HT1080 (cell line): ENCODE measurements at places on chromosomes 11 and 22. TPM values are rescaled to one million over a fixed set of nuclear protein-coding genes. Genes with fewer than 3 reads are reported as not detected.

The OR51I1 gene
- 2.9 and 3.1 TPM in 2 replicates for total RNA-seq

The AP2A2 gene
- total RNA-seq, result 19.1 and 24.9 TPM in 2 replicates

The FZD4 gene
- 3.0 and 5.4 TPM in 2 replicates for total RNA-seq

The SCO2 gene
- total RNA-seq, result 6.4 and 7.7 TPM in 2 replicates

The ZNF280A gene
- total RNA-seq, result 2.5 and 2.6 TPM in 2 replicates

The FAM180B gene
- not detected in 2 replicates for total RNA-seq

The KCNK4 gene
- total RNA-seq, result not detected in 2 replicates

GRCh38 chr11:107197932-107198331, 179.7 kb upstream of the GUCY1A2 start:
- no peak for DNase-seq

DNA sequence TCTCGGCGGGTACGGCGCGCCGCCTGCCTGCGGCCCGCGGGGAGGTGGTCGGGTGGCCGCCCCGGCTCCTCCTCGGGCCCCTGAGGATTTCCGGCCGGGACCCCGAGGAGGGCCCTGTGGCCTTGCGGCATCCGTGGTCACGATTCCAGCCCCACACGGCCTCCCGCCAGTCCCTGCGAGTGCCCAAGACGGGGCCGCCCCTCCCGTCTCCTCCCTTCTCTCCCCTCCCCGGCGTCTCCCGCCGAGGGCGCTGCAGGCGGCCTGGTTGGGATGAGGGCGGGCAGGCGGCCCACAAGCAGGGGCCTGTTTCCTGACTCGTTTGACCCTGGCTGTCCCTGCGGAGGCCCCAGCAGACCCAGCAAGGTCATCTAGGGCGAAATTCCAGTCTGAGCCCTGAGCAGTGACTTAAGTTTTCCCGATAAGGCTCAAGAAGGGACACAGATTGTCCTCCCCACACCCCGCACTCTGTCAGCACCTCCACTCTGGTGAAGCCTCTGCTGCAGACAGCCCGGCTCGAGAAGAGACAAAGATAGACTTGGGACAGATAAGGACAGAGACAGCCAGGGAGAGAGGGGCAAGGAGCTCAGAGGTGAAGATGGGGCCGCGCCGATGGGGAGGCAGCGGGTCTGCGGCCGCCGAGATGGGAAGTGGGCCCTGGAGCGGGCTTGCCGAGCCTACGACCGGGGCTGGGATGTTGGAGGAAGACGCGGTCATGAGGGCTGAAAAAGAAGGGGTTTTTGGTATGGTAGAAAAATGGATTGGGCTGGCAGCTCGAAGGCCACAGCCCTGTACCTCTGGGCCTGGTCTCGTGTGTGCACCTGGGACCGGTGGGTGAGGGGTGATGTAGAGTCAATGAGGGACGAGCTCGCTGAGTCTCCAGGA, 95.0 kb downstream of the SWAP70 start:
- DNase-seq, result peak; percentile 84

DNA sequence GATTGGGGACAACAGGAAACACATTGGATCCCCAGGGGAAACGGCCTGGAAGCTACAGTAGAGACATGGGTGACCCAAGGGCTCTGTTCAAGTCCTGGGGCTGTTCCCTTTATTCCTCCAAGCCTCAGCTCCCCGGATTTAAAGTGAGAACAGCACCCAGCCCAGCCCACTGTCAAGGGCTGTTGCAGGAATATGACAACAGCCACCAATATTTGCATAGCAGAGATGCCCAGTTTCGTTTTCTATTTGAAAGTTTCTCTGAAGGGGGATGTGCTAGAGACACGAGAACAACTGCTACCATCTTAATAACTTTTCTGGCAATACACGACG, 81.1 kb upstream of the WNT7B start:
- DNase-seq, result peak; percentile 80

DNA sequence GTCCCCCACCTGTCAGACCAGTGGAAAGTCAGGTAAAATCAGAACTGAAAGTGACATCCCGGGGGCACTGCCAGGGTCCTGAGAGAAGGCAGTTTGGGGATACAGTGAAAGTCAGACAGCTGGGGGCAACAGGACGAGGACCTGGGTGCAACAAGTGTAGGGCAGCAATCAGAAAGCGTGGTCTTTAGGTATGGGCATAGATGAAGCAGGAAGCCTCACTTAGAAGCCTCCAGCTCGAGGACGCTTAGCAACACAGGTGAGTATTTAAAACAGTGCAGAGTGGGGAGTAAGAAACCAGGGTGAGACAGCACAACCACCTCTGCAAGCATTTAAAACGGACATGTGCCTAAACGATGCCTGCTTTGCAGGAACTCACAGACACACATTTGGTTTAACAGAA, 64.6 kb upstream of the POU2AF1 start:
- DNase-seq, result no peak

GRCh38 chr22:36725366-36726006, 21.9 kb upstream of the CACNG2 start:
- no peak for DNase-seq

- no peak for DNase-seq
Measured at GRCh38 chr11:128686021-128686741, 7.7 kb upstream of the FLI1 start.

GRCh38 chr22:39254789-39255298, 10.1 kb upstream of the PDGFB start:
- DNase-seq, result peak; percentile 68

DNA sequence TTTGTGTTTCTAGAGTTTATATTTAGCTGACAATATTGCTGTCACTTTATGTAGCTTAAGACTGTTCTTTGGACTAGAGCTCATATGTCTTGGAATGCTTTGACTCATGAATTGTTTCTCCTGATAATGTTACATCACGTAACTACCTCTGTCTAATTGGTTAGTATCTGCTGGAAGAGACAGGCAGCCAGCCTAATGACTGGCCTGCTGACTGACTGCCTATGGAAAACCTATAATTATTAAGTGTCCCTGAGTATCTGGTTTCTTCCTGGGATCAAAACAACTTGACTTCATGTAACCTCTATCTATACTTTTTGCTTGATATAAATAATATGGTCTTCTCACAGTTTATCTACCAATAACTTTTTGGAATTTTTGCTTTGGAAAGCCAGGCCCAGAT, 9.4 kb downstream of the SOX6 start:
- DNase-seq, result peak; percentile 17

GRCh38 chr11:111494040-111494439, 18.1 kb downstream of the BTG4 start:
- DNase-seq, result no peak

- DNase-seq, result no peak
Measured at GRCh38 chr11:120759046-120759445, 247.5 kb downstream of the GRIK4 start.

- DNase-seq, result no peak
Measured at GRCh38 chr11:68565768-68566167, 105.2 kb downstream of the PPP6R3 start.
